ENCODE measurements at places on chromosomes 7 and 10. TPM values are rescaled to one million over a fixed set of nuclear protein-coding genes. Genes with fewer than 3 reads are reported as not detected.

The MGMT gene
- 46.7 TPM for total RNA-seq

The PPP1R9A gene
- total RNA-seq, result 19.3 TPM

The CYP2C18 gene
- not detected for total RNA-seq

The ACSM6 gene
- total RNA-seq, result 0.66 TPM

The FANK1 gene
- total RNA-seq, result 18.1 TPM

The MYH16 gene
- total RNA-seq, result not detected

The GUSB gene
- 35.2 TPM for total RNA-seq

The TSPAN13 gene
- 10.2 TPM for total RNA-seq

Data from breast epithelium (tissue), 4 donors.